ENCODE measurements at places on chromosomes 6 and 20.

DNA sequence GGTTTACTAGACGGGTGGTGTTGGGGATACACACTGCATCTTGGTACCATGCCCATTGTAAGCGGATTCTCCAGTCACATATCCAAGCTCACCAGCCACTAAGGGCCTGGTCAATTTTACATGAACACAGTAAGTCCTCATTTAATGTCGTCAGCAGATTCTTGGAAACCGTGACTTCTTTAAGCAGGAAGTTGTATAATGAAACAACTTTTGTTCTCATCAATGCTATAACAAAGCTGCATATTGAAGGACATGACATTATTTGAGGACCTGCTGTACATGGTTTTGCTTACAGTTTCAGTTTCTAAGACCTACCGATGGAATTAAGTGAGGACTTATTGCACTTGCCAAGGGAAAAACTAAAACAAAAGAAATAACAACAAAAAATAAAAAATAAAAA, 295.6 kb downstream of the SYNE1 start:
- no peak for DNase-seq

DNA sequence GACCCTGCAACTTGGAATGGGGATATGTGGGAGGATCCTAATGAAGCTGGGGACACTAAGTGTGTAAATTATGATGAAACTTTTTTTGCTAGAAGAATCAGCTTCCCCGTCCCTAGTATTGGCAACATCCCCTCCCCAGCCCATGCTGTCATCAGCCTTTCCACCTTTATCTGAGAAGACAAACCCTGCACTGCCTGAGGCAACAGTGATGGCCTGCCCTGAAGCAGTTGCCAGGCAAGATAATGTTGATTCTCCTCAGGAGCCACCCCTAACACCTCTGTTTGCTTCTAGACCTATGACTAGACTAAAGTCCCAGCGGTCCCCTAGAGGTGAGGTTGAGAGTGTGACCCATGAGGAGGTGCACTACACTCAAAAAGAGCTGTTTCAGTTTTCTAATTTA, 27.1 kb downstream of the MICA start:
- no peak for DNase-seq

- no peak for DNase-seq
Observed at GRCh38 chr6:3473773-3474172, 16.9 kb upstream of the SLC22A23 start.

- DNase-seq: no peak
Observed at GRCh38 chr20:39453890-39454289, 491.7 kb downstream of the DHX35 start.

All from brain microvascular endothelial cell (primary cell).